ENCODE measurements at places on chromosomes 2 and 18. TPM values are rescaled to one million over a fixed set of nuclear protein-coding genes. Genes with fewer than 3 reads are reported as not detected.

Gene SFTPB
- total RNA-seq, result not detected

DNA sequence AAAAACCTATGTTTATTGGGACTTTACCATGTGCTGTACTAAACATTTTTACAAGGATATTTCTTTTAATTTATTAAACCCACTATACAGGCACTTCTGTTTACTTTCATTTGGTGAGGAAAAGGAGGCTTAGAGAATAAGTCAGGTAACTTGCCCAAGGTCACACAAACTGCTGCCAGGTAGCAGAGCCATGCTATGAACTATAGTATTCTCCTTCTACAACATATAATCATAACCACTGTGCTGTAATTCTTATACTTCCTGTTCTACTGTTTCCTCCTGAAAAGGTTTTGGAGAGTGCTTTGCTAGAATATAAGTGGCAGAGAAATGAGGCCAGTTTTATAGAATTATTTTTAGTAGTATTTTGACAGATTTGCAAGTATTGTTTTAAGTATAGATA is 29.5 kb downstream of the SLC39A10 start:
- no peak for DNase-seq

GRCh38 chr2:241816431-241817121 is 7.6 kb downstream of the NEU4 start:
- DNase-seq, result no peak

DNA sequence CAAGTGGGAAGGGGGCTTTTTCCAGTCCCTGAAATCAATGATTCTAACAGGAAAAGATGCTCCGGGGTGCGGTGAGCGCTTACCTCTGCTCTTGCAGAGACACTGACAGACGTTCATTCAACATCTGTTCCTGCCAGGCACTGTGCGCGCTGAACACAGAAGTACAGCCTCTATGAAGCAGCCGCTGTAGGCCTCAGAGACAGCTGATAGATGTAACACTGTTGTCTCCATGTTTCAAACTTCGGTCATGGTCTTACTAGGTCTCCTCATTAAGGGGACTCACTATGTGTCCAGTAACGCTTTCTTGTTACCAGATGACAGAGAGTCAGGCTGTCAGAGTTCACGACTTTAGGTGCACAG is 649 bp upstream of the CLIP4 start:
- DNase-seq, result no peak

- no peak for DNase-seq
Observed at GRCh38 chr2:221133941-221134340, 438.2 kb downstream of the EPHA4 start.

- DNase-seq, result no peak
Observed at GRCh38 chr2:23135481-23136100, 249.4 kb upstream of the KLHL29 start.

- DNase-seq, result no peak
Observed at GRCh38 chr2:15117409-15118050, 443.6 kb downstream of the NBAS start.

DNA sequence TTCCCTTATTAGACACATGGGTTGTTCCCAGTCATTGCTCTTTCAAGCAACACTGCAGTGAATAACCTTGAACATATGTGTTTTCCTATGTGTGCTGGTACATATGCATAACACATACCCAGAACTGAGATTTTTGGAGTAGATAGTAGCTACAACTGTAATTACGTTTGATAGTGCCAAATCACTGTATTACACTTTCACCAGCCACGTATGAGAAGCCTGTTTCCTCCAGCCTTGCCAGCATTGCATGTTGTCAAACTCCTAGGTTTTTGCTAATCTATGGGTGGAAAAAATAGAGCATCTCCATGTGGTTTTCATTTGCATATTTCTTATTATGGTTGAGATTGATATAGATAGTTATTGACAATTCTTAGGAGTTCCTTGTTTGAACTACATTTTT is 56.5 kb upstream of the ACSL3 start:
- DNase-seq, result no peak

GRCh38 chr2:9412781-9413180 is 10.5 kb downstream of the ITGB1BP1 start:
- no peak for DNase-seq

DNA sequence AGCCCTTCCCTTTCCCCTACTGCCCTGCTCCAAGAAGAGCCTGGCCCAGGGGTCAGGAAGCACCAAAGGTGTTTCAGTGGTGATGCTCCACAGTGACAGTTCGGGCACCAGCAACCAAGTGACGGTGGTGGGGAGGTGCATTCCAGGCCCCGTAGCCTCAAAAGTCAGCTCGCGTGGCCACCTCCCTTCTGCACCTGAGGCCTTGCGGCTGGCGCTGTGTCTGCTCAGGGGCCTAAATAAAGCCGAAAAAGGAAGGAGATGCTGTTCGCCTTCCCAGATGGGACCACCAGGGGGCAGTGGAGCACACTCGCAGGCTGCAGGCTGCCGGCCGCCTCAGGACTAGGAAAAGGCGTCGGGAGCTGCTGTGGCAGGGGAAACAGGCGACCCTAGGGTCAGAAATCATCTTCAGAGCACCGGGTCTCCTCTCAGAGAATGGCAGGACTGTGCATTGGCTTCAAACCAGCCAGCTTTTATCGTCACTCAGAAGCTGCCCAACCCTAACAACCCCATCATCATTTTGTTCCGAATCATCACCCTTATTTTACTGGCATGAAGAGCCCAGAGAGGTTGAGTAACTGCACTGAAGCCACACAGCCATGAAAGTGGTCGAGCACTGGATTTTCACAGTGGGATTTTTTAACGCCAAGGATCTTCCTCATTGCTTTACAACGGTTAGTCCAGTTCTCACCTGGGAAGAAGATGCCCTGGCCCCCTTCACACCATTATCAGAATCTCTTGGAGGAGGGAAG is 213.0 kb upstream of the CELF4 start:
- no peak for DNase-seq

GRCh38 chr18:31498574-31499524 is 872 bp downstream of the DSG2 start:
- no peak for DNase-seq

DNA sequence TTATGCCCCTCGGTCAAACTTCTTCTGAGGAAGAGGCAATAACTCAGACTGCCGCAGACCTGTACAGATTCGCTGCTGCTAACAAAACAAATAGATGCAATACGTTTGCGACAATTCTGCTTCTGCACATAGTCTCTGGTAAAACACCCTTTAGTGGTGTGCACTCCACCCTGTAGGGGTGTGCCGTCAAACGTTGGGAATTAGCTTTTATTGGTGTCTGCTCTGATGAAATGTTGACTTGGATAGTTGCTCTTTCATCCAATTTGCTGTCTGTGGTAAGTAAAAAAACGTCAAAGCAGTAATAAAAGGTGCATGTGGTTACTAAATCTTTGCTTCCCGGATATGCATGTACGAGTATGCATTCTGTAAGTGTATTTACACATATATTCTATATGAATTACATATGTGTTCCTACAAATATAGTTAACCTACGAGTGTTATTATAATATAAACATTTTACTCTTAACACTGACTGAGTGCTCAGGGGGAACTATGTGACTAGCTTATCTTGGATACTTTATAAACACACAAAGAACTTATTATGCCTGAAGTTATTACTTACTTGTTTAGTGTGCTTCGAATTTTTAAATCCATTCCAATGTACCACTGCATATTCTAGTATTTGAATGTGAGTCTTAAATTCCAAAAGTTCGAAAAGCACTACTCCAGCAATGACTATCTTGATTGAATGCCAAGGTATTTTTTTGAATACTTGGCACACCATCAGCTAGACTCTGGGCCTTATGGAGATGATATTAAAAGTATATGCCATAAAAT is 610.2 kb downstream of the ZEB2 start:
- no peak for DNase-seq

DNA sequence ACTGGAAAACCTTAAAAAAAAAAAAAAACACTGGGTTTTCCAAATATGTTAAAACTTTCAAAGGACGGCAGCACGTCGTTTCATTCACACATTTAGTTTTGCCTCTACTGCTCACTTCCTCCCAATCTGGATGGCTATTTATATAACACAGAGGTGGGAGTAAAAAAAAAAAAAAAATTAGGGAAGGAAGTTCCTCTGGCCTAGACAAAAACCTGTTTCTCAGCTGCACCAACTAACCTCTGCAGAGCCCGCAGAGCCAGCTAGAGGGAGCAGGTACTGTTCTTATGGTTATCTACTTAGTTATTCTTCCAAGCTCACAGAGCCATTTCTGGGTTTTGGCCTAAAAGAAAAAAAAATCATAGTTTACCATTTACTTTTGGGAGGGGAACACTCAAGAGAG is 28.1 kb downstream of the SLC1A4 start:
- DNase-seq, result no peak

DNA sequence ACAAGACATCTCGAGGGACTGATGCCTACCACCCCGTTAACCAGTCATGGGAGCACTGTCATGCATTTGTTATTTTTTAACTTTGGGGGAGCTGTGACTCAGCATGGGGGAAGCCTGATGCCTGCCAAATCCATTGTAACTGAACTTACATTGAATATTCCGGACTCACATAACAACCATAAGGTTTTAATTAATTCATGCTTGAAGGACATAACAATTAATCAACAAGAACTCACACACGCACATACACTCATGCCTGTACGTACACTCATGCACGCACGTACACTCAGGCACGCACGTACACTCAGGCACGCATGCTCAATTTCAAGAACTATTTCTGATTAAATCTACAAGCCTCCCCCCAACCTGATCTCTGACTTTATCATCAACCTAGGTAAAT is 1639.1 kb downstream of the SUCLG1 start:
- DNase-seq, result no peak

GRCh38 chr18:77069482-77069881 is 63.1 kb downstream of the MBP start:
- no peak for DNase-seq

- DNase-seq, result no peak
Observed at GRCh38 chr2:19677825-19678518, 223.8 kb downstream of the TTC32 start.
